HuH-7 (cell line): ENCODE measurements at places on chromosomes 7 and 10.

GRCh38 chr10:70677620-70678249, 5.4 kb downstream of the ADAMTS14 start:
- DNase-seq: no peak

- DNase-seq: no peak
Measured at GRCh38 chr10:777913-778479, 88.5 kb upstream of the DIP2C start.

DNA sequence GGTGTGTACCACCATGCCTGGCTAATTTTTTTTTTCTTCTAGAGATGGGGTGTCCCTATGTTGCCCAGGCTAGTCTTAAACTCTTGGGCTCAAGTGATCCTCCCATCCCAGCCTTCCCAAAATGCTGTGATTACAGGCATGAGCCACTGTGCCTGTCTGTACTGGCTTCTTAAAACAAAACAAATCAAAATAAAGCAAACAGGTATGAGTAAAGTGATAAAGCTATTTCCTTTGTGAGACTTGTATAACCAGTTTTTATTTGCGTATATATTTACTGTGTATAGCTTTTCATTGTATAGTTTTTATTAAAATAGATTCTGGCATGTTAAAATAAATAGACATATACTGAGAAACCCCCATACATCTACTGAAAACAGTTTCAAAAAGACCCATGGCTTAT, 14.3 kb downstream of the LCOR start:
- no peak for DNase-seq

- no peak for DNase-seq
Measured at GRCh38 chr7:21898265-21898930, 47.3 kb downstream of the CDCA7L start.

DNA sequence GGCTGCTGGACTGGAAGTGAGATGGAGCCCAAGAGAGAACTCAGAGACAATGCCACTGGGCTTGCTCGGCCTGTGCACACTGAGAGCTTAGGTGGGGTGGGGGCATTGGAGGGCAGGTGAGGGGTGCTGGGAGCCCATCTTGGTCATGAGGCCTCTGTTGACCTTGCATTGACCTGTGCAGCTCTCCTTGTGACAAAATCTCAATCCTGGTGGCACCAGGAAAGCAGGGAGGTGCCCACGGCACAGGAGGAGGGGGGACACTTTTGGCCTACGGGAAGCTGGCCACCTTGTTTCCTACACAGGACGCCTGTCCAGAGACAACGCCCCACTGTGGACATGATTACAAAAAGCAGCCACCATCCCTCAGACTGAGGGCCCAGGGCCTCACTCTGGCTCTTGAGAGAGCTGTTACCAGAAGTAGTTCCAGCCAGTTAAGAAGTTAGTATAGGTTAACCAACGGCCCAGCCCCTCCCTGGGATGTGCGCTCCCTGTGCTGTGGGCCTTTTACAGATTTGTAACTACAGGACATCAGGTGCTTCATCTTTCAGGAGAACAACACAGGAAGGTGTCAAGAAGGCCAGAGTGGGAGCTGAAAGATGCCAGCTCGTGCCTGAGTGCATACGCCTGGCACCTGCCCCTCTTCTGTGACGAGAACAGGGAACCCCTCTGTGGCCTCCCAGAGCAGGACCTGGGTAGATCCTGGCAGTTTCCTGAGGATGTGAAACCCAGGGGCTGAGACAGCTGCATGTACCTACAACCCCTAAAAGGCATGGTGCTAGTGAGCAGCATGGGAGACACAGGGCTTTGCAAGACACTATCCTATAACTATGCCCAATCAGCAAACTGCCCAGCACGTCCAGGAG, 10.3 kb downstream of the PKD1L1 start:
- no peak for DNase-seq

GRCh38 chr7:112189691-112190090, 16.5 kb downstream of the DOCK4 start:
- DNase-seq: no peak

- DNase-seq: no peak
Measured at GRCh38 chr10:113236998-113237397, 287.0 kb downstream of the TCF7L2 start.

DNA sequence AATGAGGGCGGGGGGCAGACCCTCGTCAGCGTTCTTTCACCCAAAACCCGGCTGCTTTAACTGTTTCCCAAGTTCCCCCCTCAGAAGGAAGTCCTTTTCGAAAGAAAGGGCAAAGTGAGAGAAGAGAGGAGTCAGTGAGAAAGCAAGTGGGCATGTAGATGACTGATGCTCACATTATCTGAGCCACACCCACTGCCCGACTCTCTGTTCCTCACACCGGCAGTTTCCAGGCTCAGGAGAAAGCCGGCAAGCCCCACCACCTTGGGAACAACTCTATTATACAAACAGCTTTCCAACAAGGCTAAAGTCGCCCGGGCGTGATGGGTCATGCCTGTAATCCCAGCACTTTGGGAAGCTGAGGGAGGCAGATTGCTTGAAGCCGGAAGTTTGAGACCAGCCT, 23.1 kb downstream of the RCC1L start:
- no peak for DNase-seq

DNA sequence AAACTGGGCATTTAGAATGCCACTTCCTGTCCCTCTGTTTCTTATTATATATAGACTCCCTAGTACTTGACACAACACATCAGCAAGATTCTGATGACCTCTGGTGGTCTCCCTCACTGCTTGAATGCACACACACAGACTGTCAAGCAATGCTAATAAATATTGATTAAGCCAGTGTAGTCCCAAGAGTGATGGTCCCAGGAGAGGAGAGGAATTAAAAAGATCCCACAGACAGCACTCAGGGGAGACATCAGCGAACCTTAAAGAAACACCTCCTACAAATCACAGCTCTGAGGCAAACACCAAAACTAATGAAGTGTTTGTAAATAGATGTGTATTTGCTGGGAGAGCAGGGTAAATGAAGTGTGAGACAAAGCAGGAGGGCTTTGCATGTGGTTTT, 1291.2 kb downstream of the XPNPEP1 start:
- DNase-seq: no peak

DNA sequence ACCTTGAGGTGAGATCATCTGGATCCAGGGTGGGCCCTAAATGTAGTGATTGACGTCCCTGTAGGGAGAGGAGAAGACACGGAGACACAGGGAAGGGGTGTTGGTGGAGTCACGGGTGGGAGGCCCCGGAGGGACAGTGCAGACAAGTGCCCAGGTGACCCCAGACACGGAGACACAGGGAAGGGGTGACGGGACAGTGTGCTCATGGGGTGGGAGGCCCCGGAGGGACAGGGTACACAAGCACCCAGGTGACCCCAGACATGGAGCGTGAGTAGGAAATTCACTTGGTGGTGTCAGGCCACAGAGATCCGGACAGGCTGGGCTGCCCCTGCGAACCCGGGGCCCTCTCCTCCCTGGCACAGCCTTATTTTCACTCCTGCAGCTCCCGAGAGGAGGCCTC, 176.9 kb downstream of the PTPRN2 start:
- DNase-seq: no peak

DNA sequence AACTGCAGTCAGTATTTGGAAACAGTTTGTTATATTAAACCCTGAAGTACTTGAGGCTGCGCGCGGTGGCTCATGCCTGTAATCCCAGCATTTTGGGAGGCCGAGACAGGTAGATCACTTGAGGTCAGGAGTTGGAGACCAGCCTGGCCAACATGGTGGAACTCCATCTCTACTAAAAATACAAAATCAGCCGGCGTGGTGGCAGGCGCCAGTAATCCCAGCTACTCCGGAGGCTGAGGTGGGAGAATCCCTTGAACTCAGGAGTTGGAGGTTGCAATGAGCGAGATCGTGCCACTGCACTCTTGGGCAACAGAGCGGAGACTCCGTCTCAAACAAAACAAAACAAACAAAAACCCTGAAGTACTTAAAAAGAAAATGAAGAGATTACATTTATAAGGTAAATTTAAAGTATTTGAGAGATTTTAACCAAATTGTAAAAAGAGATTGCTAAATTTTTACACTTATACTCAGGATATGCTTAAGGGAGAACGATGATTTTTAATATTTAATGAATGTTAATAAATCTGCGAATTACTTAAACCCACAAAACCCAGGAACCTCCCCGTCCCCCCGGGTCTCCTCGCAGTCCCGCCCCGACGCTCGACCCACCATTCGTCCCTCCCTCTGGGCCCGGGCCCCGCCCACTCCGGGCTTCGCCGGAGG, 425 bp upstream of the MTG1 start:
- DNase-seq: peak; percentile 99

DNA sequence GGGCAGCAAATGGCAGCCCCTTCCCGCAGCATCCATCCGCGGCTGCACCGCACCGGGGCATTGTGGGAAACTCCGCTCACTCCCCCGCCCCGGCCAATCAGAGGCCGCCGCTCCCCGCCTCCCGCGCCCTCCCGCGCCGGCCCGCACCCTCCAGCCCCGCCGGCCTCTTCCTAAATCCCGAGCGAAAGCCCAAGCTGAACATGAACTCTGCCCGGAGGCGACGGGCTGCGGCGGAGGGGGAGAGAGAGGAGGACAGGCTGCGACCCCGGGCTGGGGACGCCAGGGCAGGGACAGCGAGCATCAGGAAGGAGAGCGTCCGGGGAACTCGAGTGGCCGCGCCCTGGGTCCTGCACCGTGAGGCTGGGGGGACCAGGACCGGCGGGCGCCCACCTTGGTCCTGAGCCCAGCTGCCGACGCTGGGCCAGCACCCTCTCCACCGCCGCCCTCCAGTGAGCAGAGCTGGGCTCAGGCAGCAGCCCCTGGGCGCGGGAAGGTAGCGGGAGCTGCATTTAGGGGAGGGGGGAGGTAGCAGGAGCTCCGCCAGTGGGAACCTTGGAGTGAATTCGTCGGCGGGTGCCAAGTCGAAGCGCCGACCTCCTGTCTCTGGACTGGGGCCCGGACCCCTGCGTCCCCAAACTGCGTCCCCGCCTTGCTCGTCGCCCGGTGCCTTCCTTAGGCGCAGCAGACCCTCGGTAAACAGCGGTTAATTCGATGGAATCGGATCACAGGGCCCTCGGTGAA, at the start of gene DGKI:
DGKI (minus strand) TSS at position 148 of the 741 bp plus-strand sequence.
- DNase-seq: no peak
